ENCODE measurements at places on chromosomes 3 and 15.
A peak's percentile ranks its signal among the peaks of the same experiment; 100 is the strongest.

- no peak for DNase-seq
Observed at GRCh38 chr15:70323111-70323851, 225.6 kb upstream of the TLE3 start.

- no peak for DNase-seq
Observed at GRCh38 chr15:66723826-66724731, 22.0 kb downstream of the SMAD6 start.

GRCh38 chr3:60810881-60811280 lies 440.4 kb downstream of the FHIT start:
- DNase-seq = no peak

DNA sequence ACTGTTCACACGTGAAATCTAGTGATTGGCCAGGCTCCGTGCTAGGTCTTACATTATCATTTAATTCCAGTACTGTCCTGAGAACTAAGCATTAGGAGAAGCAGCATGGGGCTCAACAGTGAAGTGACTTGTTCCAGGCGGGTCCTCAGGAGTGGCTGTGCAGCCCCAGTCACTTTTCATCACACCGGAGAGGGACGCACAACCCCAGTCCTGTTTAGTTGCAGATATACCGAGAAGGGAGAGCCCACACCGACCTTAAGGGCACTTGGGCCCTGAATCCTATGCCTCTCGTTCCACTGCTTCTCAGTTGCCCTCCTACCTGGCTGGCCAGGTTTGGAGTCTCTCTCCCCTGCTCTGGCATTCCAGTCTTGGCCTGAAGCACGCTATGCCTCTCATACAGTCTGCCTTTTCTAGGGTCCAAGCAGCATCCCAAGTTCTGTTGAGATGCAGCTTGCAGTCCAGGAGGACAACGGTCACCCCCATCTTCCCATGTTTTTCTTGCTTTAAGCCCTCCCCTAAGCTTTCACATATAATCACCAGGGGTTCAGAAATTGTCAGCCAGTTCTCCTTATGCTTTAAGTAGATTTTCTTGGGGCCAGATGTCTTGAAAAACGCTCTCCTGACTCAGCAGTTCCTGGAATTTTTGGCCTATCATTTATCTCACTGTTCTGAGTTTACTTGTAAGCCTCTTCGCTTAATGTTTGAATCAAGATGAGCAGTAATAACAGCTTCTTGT lies 10.1 kb downstream of the FAM131A start:
- no peak for DNase-seq

- no peak for DNase-seq
Observed at GRCh38 chr15:101086394-101087171, 165.3 kb downstream of the CHSY1 start.

GRCh38 chr15:68427963-68428362 lies 4.0 kb downstream of the ITGA11 start:
- no peak for DNase-seq

- no peak for DNase-seq
Observed at GRCh38 chr15:90188914-90189748, 12.0 kb upstream of the SEMA4B start.

DNA sequence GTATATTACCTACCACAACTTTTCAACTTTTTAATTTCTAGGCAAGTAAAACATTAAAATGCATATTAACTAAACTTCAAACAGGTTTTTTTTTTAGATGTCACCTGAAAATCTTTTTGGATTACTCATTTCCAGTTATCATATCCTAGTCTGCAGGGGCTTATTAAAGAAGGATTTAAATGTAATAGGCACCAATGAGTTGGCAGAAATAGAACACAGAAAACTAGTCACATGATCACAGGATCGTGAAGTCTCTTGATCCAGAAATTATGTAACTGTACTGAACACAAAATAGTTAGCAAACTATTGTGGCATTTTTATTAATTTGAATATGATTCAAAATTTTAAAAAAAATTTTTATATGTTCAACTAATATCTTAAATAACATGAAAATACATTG lies 654.4 kb upstream of the NAALADL2 start:
- no peak for DNase-seq

DNA sequence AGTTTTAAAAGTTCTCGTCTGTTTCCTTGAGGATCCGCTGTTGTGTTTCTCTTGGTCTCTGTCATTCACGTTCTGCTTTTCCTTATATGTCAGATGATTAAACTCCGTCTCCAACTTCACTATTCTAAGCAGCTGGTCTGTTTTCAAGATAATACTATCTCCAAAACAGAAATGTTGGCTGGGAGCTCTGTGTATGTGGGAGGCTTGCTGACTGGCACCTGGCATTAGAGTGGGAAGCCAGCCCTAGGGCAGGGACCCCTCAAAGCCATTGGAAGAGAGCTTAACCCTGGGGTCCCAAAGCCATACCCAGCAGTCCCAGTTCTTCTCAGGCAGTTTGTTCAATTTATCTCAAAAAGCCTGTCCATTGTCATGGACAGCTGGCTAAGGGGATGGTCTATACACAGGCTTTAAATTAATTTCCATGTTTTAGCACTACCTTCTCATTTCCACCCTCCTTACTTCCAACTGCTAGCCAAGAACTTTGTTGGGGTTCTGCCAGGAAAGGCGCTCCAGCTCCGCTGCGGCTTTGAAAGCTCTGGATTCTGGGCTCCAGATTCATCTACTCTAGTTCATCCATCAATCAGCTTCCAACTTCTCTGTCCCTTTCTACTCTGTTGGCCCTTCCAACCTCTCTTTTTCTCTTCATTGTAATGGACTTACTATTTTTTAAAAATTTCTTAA lies 9.2 kb downstream of the BTBD1 start:
- no peak for DNase-seq

DNA sequence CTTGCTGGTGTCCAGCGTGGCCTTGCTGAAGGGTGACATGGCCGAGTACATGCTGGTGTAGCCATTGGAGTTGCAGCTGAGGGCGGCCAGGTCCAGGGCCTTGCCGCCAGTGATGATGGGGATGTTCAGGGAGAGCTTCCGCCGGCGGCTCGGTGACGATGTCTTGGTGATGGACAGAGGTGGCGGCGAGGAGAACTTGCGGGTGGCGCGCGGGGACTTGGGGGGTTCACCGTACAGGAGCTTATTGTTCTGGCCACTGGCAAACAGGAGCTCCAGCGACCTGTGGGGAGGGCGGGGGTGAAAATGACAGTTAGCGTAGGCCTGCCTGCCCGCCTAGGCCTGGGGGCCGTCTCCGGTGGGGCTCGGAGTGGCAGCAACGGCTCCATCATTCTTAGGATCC lies 59.0 kb upstream of the CTSH start:
- DNase-seq = no peak

- DNase-seq = no peak
Observed at GRCh38 chr3:78822726-78823125, 945.1 kb downstream of the ROBO1 start.

- DNase-seq = no peak
Observed at GRCh38 chr3:147688868-147689267, 279.7 kb downstream of the ZIC1 start.

DNA sequence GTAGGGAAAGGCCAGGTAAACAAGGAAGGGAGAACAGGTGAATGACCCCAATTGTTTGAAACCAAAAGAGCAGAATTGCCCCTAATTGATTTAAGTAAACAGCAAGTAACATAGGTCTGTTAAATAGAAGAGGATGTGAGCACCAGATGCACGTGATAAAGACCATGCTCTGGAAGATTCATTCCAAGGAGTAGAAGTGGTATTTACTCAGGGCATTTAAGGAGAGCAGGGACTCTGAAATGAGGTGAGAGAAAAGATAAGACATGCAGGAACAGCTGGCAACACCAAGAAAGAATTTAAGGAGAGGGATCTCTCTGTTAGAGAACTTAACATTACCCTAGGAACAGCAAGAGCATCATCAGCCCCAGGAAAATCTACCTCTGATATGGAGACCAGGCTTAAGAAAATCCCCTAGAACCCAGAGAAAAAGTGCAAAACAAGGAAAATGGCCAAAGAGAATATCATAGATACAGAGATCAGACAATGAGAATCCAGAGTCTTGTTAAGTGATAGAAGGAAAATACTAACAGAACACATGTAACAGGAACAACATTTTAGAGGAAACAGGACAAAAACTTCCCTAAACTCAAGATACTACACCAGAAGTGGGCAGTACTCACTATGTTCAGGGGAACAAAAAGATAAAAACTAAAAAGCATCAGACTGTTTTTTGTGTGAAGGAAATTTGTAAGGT lies 6.4 kb downstream of the NUDT16 start:
- no peak for DNase-seq

GRCh38 chr3:132253262-132253878 lies 63.8 kb upstream of the ACP3 start:
- no peak for DNase-seq

DNA sequence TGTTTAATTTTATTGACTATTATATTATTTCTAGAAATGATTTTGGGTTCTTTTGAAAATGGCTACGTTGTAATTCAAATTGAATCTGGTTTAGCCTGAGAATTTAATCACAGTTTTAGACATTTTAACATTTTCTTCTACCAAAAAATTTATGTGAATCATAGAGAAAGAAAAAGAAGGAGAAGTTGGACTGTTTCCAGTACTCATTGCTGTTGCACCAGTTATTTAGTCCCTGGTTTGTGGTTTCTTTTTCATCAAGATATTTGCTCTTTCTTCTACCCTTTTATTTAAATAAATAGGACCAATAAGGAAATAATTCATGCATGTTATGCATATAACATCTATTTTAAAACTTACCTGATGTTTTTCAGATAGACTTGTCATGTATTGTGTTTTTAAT lies 1337.1 kb downstream of the ROBO1 start:
- DNase-seq = no peak

- DNase-seq = no peak
Observed at GRCh38 chr15:35728219-35728940, 182.4 kb upstream of the DPH6 start.

DNA sequence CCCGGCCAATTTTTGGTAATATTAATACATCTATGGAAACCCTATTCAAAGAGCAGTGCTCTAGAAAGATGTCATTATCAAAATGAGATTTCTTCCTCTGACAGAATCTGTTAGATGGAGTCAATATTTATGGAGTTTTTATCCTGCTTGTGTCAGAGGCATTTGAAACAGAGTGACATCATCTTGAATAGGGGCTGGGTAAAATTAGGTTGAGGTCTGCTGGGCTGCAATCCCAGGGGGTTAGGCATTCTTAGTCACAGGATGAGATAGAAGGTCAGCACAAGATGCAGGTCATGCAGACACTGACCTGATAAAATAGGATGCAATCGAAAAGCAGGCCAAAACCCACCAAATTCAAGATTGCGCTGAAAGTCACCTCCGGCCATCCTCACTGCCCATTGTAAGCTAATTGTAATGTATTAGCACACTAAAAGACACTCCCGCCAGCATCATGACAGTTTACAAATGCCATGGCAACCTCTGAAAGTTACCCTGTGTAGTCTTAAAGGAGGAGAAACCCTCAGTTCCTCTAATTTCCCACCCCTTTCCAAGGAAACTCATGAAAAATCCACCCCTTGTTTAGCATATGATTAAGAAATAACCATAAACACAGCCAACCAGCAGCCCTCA lies 27.3 kb upstream of the CCDC50 start:
- no peak for DNase-seq

GRCh38 chr3:40240921-40241320 lies 68.6 kb upstream of the EIF1B start:
- DNase-seq = no peak

GRCh38 chr3:38022301-38022700 lies 7.1 kb downstream of the PLCD1 start:
- no peak for DNase-seq

- no peak for DNase-seq
Observed at GRCh38 chr3:17508180-17508752, 234.2 kb downstream of the TBC1D5 start.

GRCh38 chr3:10722911-10723310 lies 93.1 kb upstream of the SLC6A11 start:
- DNase-seq = no peak

DNA sequence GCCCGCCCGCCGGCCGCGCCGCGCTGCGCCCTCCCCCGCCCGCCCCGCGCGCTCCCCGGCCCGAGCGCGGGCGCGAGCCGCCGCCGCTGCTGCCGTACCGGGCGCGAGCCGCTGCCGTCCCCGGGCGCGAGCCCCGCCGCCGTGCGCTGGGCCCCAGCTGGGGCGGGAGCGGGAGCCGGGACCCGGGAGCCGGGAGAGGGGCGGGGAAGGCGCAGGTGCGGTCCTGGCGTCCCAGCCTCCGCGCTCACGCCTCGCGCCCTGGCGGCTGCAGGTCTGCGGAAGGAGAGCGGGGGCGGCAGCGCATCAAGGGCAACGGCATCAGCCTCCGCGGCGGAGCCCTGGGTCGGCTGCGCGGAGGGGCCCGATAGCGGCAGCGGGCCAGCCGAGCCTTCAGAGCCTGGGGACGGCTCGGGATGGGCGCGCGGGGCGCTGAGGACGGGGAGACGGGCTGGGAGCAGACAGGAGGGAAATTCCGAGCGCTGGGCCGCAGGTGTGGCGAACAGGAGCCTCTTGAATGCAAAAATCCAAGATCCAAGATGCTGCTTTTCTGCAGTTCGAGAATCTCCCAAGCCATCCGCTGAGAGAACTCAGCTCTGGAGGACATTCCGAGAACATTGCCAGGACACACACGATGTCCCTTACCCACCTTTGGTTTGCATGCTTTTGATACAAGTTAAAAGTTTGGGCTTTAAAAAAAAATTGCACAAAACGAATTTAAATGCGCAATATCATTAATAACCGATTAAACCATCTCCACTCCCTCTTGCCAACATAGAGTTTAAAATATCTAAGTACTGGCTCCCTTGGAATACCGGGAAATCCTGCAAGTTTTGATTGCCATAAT lies 251.1 kb downstream of the TJP1 start:
- peak; percentile 34 for DNase-seq

GRCh38 chr3:193869221-193870201 lies 266.4 kb upstream of the HES1 start:
- DNase-seq = no peak

- DNase-seq = no peak
Observed at GRCh38 chr15:47708161-47708980, 8.9 kb upstream of the SEMA6D start.

DNA sequence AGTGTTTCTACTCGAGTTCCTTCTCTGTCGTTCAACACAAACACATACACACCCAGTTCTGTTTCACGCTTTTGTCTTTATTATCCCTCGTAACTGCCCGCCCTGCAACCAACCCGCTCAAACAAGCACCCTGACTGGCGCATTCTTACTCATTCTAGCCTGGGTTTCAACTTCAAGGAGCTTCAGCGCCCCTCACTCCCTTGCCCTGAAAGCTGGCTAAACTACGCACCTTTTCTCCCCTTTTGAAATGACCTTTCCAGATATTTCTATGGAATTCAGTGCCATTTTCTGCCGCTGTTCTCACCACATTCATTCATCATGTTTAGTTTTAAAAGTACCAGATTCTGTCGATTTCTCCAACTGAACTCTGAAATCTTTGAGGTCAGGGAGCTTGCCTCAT lies 653 bp upstream of the MFSD1 start:
- DNase-seq = peak; percentile 32

Measured in activated T-cell treated with anti-CD3 and anti-CD28 coated beads, Interleukin-2, amount 50 U/mL, for 24 hours (primary cell).